NCI-H2107 (cell line): ENCODE measurements at places on chromosomes 1 and 21.

GRCh38 chr1:216186816-216187215 lies 236.4 kb downstream of the USH2A start:
- no peak for DNase-seq

DNA sequence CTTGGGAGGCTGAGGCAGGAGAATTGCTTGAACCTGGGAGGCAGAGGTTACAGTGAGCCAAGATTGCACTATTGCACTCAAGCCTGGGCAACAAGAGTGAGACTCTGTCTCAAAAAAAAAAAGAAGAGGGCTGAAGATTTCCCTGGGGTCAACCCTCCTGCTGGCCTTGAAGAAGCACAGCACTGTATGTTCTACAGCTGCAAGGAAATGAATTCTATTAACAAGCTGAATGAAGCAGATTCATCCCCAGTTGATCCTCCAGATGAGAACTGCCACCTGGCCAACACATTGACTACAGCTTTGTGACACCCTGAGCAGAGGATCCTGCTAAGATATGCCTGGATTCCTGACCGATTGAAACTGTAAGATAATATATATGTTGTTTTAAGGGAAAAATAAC lies 129.5 kb downstream of the ADSS2 start:
- DNase-seq, result no peak

- DNase-seq, result no peak
Measured at GRCh38 chr21:35139382-35139715, 90.2 kb upstream of the RUNX1 start.

GRCh38 chr1:226525750-226526149 lies 22.8 kb upstream of the STUM start:
- DNase-seq, result no peak

DNA sequence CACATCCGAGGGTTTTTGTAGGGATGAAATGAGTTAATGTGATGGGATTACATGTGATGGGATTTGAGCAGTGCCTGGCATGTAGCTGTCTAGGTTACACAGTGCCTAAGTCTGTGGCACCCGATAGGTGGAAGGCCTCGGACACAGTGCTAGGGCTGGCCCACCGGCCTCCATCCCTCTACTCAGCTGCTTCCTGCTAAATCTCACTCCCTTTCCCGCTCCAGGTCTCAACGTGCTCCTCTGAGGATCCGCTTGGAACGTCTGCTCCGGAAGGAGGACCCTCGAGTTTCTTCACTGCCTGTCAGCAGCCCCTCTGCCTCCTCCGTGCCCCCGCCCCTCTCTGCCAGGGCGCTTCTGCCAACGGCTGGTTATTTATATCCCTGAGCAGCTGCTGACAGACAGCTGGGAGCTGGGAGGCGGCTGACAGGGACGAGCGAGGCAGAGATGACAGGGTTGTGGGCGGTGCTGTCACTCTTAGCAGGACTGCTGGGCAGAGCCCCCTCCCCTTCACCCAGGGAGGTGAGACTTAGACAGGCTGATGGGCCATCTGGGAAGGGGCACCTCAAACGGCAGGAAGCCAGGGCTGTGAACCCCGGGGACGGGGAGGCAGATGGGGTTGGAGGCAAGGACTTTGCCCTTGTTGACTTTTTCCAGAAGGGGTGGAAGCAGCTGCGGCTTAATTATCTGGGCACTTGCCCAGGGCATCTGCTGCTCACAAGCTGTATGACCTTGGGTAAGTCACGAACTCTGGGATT lies 26.6 kb upstream of the LRRN2 start:
- DNase-seq, result no peak

GRCh38 chr1:113874012-113874879 lies 2.7 kb upstream of the PTPN22 start:
- no peak for DNase-seq

- no peak for DNase-seq
Measured at GRCh38 chr1:197954718-197955418, 37.7 kb downstream of the LHX9 start.

- no peak for DNase-seq
Measured at GRCh38 chr1:62285984-62286785, 33.0 kb downstream of the KANK4 start.

DNA sequence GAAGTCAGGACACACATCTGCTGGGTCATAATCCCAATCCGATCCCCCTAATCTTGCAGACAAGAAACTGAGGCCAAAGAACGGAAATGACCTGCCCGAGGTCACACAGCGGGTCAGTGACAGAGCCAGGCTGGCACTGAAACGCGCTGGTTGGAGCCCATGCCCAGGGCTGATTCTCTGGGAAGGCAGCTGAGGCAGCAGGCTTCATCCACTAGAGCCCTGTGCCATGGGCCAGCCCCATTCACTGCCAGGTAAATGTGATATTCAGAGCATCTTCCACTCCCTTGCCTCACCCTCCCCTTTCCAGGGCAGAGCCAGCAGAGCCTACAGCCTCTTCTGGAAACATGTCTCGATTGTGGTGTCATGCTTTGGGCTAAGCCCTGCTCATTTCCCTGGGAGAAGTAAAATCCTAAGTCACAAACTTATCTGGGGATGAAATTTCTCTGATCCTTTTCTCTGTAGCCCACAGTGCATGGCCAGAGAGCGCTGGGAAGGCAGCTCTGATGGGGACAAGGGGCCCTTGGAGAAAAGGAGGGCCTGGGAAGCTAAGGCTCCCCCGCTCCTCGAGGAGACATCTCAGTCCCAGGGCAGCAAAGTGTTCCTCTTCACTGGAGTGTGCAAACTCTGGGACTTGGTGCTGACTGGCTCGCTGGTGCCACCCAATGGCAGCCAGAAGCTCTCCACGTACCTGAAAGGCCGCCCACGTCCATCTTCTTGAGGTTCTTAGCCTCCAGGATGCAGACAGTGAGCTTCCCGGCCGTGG lies 110.4 kb downstream of the SYT2 start:
- peak; percentile 36 for DNase-seq

DNA sequence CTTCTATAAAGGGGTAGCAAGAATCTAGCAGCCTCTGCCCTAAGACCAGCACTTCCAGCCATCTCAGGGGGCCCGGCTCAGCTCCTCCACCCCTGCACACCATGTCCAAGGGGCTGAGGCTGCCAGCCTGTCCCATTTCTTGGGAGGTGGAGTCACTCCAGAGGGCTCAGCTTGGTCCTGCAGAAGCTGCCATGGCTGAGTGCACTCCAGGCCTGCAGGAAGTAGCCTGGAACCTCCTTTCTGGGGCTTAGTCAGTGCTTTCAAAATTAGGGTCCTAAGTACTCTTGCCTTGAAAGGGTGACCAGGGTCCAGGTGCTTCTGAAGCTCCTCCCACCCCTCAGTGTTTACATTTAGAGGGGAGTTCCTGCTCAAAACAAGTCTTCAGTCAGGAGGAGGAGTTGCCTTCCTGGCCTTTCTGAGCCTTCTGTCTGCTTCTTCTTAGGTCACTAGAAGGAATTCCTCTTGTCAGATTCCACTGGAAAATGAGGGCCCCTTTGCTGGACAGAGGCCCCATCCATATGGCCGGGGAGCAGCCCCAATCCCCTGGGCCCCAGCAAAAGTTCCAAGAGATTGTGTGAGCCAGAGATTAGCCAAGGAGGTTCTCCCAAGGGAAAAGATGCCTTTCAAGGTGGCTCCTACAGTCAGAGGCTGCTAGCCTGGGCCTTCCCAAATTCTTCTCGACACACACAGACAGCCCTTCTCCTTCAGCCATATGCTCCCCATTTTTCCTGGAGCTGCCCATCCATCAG lies 128.1 kb upstream of the VAMP3 start:
- DNase-seq, result no peak

DNA sequence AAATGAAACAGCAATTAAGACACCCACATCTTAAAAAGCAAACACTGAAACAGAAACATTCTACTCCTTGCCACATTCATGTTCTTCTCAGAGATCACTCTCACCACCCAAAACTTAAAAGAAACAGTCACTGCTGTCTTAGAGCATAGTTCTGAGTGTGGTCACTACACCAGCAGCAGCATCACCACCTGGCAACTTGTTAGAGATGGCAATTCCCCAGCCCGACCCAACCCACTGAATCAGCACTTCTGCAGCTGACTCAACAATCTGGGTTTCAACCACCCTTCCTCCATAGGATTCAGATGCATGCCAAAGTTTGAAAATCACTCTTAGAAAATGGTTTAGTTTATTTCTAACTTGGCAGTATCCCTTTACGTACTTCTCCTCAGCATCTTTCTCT lies 126.1 kb downstream of the CDC42BPA start:
- no peak for DNase-seq

- DNase-seq, result no peak
Measured at GRCh38 chr1:29811727-29812407, 575.5 kb downstream of the PTPRU start.

GRCh38 chr1:187226396-187226795 lies 397.6 kb downstream of the PLA2G4A start:
- no peak for DNase-seq

- no peak for DNase-seq
Measured at GRCh38 chr1:22754106-22754768, 43.6 kb downstream of the EPHB2 start.

- DNase-seq, result no peak
Measured at GRCh38 chr1:232012773-232013386, 386.3 kb downstream of the DISC1 start.

DNA sequence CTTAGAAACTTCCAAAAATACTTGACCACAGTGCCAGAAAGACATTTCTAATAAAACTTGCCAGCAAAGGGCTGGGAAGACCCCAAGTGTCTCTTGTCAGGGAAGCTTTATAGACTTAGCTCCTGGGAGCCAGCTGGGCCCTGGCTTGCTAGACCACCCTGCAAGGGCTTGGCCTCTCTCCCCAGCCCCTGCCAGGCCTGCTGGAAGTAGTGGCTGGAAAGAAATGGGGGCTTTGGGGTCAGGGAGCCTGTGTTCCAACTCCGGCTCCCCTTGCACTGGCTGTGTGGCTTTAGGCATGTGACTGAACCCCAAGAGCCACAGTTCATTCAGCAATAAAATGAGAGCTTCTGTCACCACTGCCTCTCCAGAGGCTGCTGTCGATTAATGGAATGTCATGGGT lies 31.1 kb downstream of the H3-3A start:
- DNase-seq, result no peak

GRCh38 chr1:234918961-234919761 lies 209.5 kb downstream of the TOMM20 start:
- no peak for DNase-seq

GRCh38 chr1:17466359-17466758 lies 26.9 kb upstream of the RCC2 start:
- DNase-seq, result no peak

GRCh38 chr21:44382536-44382935 lies 29.1 kb downstream of the TRPM2 start:
- DNase-seq, result no peak

- DNase-seq, result peak; percentile 69
Measured at GRCh38 chr1:56414728-56415224, 164.6 kb downstream of the PLPP3 start.

DNA sequence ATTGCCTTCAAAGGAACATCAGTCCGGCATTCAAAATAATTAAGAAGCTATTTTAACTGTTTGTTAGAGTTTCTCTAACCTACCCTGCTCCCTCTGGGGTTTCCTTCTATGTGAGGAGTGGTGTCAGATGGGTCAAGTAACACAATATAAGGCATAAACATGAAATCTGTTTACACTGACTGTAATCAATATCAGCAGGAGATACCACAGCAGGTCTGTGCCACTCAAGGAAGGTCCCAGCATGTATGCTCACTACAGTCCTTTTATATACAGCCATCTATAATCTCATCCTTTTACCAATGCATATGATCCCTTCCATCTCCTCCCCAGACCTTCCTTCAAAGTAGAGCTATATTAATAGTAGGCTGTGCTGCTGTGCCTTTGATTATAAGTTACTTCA lies 25.4 kb downstream of the EEIG2 start:
- DNase-seq, result no peak

DNA sequence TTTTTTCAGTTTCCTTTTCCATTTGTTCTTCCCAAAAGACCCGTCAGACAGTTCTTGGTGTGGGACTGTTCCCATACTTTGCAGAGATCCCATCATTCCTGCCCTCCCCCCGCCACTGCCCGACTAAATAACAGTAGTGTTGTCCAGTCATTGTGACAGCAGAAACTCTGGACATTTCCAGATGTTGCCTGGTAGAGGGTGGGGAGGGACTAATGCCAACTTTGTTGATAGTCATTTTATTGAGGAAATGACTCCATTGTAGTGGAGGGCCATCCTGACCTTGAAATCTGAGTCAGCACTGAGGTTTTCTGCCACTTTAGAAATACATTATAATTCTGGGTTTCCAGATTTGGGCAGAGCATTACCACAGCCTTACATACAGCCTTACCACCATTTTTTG lies 85.4 kb downstream of the CEP350 start:
- no peak for DNase-seq

GRCh38 chr1:201619513-201619912 lies 80.6 kb downstream of the NAV1 start:
- DNase-seq, result no peak

GRCh38 chr1:226438007-226438406 lies 30.1 kb upstream of the PARP1 start:
- DNase-seq, result no peak

GRCh38 chr1:65112811-65113210 lies 35.2 kb upstream of the AK4 start:
- no peak for DNase-seq

GRCh38 chr1:243508303-243508713 lies 252.5 kb downstream of the SDCCAG8 start:
- DNase-seq, result no peak

GRCh38 chr1:53331446-53332185 lies 3.7 kb upstream of the LRP8 start:
- DNase-seq, result no peak

DNA sequence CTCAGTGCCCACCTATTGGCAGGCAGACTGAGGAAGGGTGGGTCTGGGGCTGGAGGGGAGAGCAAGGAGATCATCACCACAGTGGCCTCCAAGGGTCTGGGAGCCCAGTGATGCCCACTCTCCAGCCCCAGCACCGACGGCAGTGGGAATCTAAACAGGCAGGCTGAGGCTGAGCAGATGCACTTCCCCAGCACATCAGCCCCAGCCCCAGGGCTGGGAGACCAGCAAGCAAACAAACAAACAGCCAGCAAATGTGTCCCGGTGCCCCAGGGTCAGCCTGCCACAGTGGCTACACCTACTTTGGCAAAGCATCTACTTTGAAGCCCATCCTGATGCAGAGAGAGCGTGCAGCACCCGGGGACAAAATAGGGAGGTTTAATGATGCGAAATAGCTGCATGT lies 216.3 kb upstream of the ZC3H12A start:
- no peak for DNase-seq

- DNase-seq, result no peak
Measured at GRCh38 chr21:45443595-45444181, 38.7 kb downstream of the COL18A1 start.

GRCh38 chr1:113684153-113684541 lies 75.1 kb downstream of the PHTF1 start:
- DNase-seq, result no peak

DNA sequence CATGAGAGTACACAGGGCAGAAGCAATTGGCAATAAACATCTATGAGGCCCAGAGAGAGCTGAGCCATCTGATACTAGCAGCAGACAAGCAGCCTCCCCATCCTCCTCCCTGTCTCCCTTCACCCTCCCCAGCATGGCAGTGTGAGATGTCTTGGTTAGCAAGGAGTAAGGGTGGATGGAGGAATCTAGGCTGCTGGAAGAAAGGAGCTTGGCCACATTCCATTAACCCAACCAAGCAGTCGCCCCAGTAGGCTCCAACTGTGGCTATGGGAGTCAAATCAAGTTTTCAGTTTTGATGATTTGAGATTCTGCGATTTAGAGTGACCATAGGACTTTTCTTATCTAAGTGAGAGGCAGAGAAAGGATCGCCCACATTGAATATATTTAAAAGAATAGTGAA lies 12.9 kb upstream of the RUNX1 start:
- no peak for DNase-seq

GRCh38 chr1:169360415-169360814 lies 7.2 kb downstream of the NME7 start:
- no peak for DNase-seq

- no peak for DNase-seq
Measured at GRCh38 chr21:40638466-40639251, 208.3 kb downstream of the DSCAM start.
